ENCODE measurements at places on chromosomes 5 and 9.

GRCh38 chr5:1901061-1901460 is 18.3 kb upstream of the IRX4 start:
- no peaks in the 10 kb centered on the region for H3K36me3 ChIP-seq
- H3K27me3 ChIP-seq: peaks cover 59% of the 10 kb centered on the region
- no peak for DNase-seq
- no peak overlapping the region for H3K4me3 ChIP-seq

DNA sequence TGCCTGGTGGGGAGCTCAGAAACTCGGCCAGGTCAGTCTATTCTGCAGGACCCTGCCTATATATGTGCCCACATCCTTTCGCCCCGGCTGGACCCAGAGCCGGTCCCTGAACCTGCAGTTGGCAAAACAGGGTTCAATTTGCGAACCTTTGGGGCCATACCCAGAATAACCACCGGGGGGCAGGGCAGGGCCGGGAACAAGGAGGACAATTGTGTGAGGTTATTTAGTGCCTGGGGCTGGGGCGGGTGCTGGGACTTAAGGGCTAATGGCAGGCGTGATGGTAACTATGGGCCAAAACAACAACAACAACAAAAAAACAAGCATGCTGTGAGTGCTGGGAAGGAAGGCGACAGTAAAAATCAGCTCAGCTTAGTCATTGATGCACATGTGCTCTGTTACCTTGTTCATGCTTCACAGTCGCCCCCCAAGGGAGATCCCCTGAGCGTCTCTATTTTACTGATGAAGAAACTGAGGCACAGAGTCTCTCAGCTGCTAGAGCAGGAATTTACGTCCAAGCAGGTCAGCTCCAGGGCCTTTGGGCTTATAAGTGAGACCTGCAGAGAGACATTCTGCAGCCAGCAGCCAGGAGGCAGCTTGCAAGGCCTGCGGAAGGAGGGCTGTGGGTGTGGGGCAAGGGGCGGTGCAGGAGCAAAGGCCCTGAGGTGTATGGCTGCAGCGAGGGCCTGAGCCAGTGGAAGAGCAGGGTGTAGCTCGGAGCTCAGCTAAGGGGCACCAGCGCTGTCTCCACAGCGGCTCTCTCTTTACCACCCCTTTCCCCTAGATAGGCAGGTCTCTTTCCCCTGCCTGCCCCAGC is 106.0 kb downstream of the PHF2 start:
- H3K4me3 ChIP-seq: no peak overlapping the region
- H3K4me1 ChIP-seq: peaks cover 1% of the 10 kb centered on the region
- peak; percentile 81 for DNase-seq
- no peak overlapping the region for H3K27ac ChIP-seq
- H3K27me3 ChIP-seq: peaks cover 11% of the 10 kb centered on the region

GRCh38 chr9:100555471-100555870 is 22.4 kb upstream of the CAVIN4 start:
- H3K27me3 ChIP-seq: no peaks in the 10 kb centered on the region
- H3K27ac ChIP-seq: no peak overlapping the region
- H3K4me1 ChIP-seq: no peaks in the 10 kb centered on the region
- DNase-seq: no peak

- no peak overlapping the region for H3K4me3 ChIP-seq
- no peaks in the 10 kb centered on the region for H3K4me1 ChIP-seq
- no peak for DNase-seq
- no peaks in the 10 kb centered on the region for H3K36me3 ChIP-seq
These were observed 166.0 kb downstream of the DAB2IP start for GRCh38 chr9:121817476-121817875.

DNA sequence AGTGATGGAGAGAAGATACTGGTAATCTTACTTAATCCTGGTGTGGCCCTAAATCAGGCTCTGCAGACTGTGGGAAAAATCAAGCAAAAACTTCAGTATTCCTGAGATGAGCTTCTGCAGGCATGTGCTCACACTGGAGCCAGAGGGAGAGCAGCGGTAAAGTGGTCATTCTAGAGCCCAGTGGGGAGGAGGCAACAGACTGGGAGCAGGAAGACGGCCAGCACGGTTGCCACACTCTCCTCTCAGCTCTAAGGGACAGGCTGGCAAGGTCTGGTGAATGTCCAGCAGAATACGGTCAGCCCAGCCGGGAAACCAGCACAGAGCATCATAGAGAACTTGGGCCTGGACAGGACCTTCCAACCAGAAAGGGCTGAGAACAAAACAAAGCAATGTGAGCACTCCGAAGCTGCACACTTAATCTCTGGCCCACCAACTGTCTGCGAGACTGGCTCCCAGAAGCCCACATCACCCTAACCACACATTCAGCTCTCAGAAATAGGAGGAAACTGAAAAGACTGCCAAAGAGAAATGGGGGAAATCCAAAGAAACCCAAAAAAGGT is 30.3 kb downstream of the MED27 start:
- peaks cover 19% of the 10 kb centered on the region for H3K4me1 ChIP-seq
- H3K4me3 ChIP-seq: no peak overlapping the region
- H3K36me3 ChIP-seq: peaks cover 12% of the 10 kb centered on the region
- H3K27ac ChIP-seq: no peak overlapping the region

GRCh38 chr5:146205499-146206202 is 2.2 kb downstream of the RBM27 start:
- DNase-seq: no peak
- peak overlapping the region; percentile 79 for H3K27ac ChIP-seq
- no peaks in the 10 kb centered on the region for H3K27me3 ChIP-seq
- peaks cover 39% of the 10 kb centered on the region for H3K4me1 ChIP-seq

GRCh38 chr5:71905834-71906711 is 187.0 kb downstream of the CARTPT start:
- no peaks in the 10 kb centered on the region for H3K36me3 ChIP-seq
- H3K4me1 ChIP-seq: no peaks in the 10 kb centered on the region
- peaks cover 29% of the 10 kb centered on the region for H3K27me3 ChIP-seq
- DNase-seq: no peak
- H3K27ac ChIP-seq: no peak overlapping the region
- no peak overlapping the region for H3K4me3 ChIP-seq
